KBM-7 (cell line): ENCODE measurements at places on chromosomes 7 and 10.
A peak's percentile ranks its signal among the peaks of the same experiment; 100 is the strongest.

DNA sequence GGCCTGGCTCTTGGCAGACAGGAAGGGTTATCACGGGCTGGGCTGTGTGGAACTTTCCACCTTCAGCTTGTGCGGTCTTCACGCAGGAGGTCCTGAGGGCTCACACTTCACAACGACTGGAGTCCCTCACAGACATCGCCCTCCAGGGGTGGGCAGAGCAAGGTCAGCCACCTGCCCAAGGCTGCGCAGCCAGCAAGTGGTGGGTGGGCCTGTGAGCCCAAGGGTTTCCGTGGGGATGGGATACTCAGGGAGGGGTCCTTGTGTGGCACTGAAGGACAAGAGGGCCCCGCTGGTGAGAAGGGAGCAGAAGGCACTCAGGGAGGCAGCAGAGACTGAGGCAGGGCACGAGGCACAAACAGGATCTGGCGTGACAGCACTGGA is 22.0 kb downstream of the PDIA4 start:
- DNase-seq: no peak

GRCh38 chr10:95539560-95540284 is 21.4 kb downstream of the SORBS1 start:
- no peak for DNase-seq

DNA sequence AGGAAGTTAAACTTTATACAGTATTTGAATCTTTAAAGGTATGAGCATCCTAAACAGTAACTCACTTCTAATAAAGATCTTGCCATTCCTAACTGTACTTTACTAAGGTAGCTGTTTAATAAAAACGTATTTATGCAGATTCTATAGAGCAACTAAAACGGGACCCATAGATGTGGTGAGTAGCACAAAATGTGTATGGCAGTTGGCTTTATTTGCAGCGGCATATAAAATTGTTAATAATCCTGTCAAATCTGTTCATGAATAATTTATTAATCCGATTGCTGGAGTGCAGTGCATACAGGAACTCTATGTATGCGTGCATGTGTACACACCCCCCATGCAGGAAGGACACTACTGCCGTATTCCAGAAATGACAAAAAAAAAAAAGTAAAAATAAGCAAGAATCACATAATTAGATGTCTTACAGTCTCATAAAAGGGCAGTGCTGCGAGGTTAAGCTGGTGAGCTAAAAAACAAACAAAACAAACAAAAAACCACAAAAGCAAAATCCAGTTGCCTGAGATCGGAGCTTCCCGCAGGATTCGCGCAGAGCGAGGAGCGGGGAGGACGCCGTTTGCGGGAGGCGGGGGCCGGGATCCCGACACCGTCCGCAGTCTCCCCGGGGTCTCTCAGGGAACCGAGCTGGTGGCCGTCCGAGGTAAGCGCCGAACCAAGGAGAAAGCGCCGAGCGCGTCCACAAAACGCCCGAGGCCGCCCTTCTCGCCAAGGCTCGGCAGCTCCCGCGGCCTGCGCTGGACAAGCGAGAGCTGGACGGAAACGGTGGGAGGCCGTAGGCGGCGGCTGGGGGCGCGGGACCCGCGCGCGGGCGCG is 518 bp upstream of the COMMD3 start:
- peak; percentile 55 for DNase-seq

GRCh38 chr7:7271094-7271874 is 88.9 kb downstream of the C1GALT1 start:
- no peak for DNase-seq

GRCh38 chr7:149020483-149020882 is 7.8 kb downstream of the PDIA4 start:
- DNase-seq: no peak

GRCh38 chr10:1613511-1613910 is 123.8 kb downstream of the ADARB2 start:
- no peak for DNase-seq
